Effector CD4-positive, alpha-beta T cell (primary cell): ENCODE measurements at places on chromosomes 7 and 10.

- no peak for DNase-seq
Measured at GRCh38 chr7:105835441-105835840, 41.0 kb downstream of the ATXN7L1 start.

GRCh38 chr7:157560258-157560654 is 223.5 kb downstream of the DNAJB6 start:
- no peak for DNase-seq

GRCh38 chr10:88819290-88819689 is 16.8 kb downstream of the LIPM start:
- no peak for DNase-seq

DNA sequence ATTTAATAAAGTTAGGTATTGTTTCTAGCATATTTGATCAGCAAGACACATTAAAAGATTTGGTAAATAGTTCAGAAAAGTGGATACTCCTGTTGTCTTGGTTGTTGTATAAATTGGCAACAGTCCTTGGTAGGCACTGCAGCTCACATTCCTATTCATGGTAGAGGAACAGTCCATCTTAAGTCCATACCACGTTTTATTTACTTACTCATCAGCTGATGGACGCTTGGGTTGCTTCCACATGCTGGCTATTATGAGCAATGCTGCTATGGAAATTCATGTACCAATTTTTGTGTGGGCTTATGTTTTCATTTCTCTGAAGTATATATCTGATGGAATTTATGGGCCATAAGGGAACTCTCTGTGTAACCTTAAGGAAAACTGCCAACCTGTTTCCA is 43.3 kb downstream of the C10orf120 start:
- no peak for DNase-seq

DNA sequence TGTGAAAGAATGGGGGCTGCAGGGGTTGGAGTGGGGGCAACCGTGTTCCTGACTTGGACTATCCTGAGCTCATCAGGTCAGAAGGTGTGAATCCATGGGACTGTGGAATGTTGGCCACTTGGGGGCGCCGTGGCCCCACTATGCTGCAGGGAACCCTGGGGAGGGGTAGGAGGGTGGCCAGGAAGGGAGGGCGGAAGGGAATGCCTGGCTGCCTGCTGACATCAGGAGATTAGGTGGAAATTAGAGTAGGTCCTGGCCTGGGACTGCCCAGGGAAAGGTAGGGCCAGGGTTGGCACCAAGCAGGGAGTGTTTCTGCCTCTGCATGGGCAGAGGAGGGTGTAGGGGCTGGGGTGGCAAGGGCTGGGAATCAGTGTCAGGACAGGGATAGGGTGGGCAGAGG is 65.8 kb upstream of the PRSS58 start:
- DNase-seq = peak; percentile 20

GRCh38 chr7:30074422-30075030 is 46.3 kb downstream of the PLEKHA8 start:
- DNase-seq = no peak

GRCh38 chr10:3422282-3422681 is 249.7 kb upstream of the PITRM1 start:
- DNase-seq = no peak

DNA sequence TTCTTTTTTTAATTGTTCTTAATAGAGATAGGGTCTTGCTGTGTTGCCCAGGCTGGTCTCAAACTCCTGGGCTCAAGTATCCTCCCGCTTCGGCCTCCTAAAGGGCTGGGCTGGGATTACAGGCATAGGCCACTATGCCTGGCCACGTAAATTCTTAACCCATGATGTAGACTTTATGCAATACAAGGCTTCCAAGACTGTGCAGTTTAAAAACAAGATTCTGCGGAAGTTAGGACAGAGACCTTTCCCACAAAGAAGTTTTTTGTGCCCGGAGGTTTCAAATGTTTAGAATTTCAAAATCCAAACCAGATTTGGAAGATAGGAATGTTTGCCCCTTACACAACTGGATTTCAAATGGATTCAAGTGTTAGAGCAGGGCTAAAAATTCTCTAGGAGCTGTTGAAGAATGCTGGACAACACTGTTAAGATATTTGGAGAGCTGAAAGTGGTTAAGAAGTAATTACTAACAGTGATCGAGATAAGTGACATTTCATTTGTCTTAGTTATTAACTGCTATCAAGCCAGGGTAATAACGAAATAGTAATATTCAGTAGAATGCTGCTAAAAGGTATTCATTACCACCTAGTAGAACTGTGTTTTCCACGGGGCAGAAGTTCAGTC is 7.4 kb downstream of the APBB1IP start:
- DNase-seq = no peak

DNA sequence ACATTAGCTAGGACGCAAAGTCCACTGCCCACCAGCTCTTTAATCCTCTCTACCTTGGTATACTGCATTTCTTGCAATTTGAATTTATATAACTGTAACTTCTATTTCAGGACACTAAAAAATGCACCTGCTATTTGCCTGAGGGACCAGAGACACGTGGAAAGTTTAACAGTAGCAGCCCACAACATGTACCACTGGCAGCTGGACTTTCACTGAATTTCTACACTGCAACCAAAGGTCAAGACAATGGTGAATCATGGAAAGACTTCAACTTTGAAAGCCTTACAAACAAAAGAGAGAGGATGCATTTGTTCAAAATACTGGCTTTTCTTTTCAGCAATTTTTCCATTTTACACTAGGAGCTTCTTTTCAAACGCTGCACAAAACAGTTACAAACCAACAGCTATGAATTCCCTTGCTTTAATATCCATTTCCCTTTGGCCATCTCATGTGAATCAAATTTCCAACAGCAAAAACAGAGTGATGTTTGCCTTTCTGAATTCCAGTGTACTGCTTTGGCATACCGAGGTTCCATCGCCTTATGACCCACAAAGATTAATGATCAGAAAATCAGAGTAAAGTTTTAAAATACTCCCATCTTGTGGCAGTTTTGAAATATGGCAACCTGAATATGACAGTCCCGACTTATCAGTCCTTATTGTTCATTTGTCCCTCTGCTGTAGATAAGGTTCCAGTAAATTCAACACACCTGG is 29.9 kb upstream of the HNRNPH3 start:
- no peak for DNase-seq

DNA sequence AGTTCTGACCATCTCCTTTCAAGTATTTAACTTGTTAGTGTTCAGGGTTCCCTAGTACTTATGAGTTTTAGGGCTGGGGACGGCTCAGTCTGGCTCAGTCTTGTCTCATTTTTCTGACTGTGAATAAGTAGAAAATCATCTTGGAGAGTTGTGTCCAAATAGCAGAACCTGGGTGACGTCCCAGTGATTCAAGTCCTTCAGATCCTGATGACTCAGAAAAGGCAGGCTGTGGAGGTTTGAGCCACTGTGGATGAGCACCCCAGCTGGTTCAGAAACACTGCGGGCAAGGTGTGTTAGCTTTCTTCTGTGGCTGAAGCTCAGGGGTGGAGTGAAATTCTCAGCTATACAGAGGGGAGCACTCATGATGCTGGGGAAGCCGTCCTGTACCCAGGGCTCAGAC is 154.4 kb upstream of the NPY start:
- no peak for DNase-seq

- peak; percentile 74 for DNase-seq
Measured at GRCh38 chr7:131654668-131655326, 98.4 kb upstream of the PODXL start.

GRCh38 chr7:100991631-100992030 is 22.3 kb downstream of the MUC12 start:
- no peak for DNase-seq

DNA sequence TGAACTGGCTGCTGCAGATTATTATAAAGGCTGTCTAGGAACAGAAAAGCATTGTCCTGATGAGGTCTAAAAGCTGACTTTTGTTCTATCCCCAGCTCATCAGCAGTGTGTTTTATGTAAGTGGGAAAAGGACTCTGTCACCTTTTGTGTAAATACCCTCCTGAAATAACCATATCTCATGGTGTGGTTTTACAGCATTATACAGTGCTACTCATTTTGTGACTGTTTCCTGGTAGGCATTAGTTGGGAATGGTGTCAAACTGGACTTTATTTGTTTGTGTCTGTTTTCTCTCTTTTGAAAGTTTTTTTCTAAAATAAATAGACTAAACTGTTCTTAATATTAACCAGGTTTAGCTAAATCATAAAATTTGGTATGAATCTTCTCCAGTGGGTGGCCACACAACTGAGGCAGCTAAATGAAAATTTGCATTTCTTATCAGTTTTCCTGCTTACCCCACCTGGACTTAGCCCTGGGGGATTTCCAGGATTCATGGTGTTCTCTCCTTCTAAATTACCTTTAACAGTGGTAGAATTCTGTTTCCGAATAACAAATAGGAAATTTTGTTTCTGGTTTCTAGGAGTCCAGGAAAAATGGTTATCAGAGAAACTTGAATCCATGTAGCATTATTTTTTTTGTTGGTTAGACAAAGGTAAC is 140.9 kb downstream of the LHFPL3 start:
- no peak for DNase-seq

- no peak for DNase-seq
Measured at GRCh38 chr10:76286536-76286935, 855.1 kb downstream of the LRMDA start.

GRCh38 chr7:43692582-43693373 is 36.5 kb downstream of the COA1 start:
- no peak for DNase-seq

DNA sequence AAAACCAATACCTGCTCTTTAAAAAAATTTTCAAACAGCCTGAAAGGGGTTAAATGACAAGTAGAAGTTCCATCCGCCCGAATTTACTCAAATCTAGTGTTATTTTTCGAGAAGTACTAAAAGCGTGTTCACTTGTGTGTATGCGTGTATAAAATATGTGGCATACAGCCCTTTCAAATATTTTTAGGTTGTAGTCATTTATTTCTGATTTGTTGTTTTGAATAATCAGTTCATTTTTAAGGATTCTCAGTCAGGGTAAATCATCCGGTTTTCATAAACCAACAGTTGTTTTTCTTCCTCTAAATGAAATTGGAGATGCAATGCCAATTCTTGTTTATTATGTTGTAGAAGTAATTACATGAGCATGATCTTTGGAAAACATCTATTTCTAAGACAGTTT is 6.9 kb upstream of the SUN1 start:
- DNase-seq = no peak

- peak; percentile 66 for DNase-seq
Measured at GRCh38 chr7:22082886-22083703, 137.4 kb upstream of the CDCA7L start.

DNA sequence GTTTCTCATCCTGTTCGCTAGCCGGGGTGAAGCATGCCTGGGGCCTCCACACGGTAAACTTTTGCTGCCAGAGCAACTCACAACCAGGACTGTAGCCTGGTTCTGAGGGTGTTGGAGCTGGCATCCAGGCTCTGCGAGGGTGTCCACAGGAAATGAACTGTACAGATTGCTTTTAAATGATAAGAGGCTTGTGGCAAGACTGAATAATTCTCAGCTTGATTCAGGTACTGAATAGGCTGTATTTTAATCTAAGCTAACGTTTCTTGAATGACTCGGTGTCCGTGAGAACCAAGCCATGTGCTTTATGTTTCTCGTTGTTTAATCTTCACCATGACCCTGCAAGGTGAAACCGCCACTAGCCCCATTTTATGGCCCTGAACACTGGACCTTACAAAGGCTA is 49.3 kb downstream of the EEPD1 start:
- DNase-seq = no peak

GRCh38 chr10:99834410-99834809 is 52.0 kb downstream of the ABCC2 start:
- DNase-seq = no peak

DNA sequence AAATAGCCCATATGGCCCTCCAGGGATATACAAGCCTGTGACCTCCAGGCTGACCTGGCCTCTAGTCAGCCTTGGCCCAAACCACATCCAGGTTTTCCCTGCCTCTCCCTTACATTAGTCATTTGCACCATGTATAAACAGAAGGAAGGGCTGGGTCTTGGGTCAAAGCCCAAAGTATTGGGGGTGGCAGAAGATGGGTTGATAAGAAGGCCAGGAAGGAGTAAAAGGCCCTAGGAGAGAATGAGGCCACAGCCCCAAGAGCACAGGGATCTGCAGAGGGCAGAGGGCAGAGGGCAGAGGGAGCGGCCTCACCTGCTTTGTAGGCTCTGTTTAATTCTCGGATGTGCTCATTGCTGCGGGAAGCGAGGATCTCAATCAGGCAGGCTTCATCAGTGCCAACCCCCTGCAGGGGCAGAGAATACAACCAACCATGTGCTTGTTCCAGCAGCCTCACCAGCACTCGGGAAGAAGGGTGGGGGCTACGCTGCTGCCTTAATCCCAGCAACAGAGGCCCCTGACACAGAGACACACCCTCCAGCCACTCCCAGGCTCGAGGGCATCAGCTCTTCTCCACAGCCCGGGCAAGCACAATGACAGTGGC is 31.3 kb downstream of the PLAC9 start:
- DNase-seq = no peak

DNA sequence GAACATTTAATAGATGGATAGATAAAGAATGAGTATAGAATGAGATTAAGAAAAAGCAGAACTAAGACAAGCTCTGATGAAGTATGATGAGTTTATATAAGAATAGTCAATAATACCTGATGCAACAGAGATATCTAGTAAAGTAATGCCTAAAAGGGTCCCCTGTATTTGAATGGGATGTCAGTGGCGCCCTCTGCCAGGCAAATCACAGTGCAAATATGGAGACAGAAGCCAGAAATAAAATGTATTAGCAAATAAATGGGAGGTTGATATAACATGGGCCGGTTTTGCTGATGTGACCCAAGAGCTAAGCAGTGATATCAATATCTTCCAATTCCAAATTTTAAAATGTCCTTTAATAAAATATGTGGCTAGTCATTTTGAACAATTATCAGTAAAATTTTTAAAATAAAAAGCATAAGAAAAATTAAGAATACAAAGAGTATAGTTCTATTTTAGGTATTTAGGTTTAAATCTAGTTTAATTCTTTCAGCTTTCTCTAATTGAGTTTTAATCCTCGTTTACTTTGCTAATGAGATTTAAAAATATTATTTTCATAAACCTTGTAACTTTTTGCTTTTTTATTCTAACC is 62.6 kb downstream of the ADK start:
- peak; percentile 36 for DNase-seq

DNA sequence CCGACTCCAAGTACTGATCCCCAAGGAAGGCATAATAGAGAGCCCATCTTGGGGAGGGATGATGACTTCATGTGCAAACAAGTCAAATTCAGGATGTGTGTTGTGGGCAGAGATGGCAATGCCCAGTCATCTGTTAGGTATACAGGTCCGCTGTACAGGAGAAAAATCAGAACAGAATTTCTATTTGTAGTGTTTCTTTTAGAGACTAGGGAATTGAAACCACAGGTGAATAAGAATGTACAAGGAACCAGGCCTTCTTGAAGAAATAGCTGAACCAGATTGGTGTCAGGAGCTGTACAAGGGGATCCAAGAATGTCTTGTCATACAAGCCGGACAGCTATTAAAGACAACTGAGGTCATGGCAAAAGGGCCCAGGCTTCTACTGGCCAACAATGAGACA is 147.9 kb downstream of the PFKFB3 start:
- DNase-seq = no peak
